Stimulated activated CD8-positive, alpha-beta memory T cell treated with anti-CD3 and anti-CD28 coated beads, Interleukin-4, amount 100 ng/mL, for 1 hour (primary cell): ENCODE measurements at places on chromosomes 13 and 19.

- DNase-seq, result no peak
These were observed 27.0 kb downstream of the TEX29 start for GRCh38 chr13:111347438-111347837.

- no peak for DNase-seq
These were observed 93.4 kb upstream of the SLITRK1 start for GRCh38 chr13:83975655-83976165.

DNA sequence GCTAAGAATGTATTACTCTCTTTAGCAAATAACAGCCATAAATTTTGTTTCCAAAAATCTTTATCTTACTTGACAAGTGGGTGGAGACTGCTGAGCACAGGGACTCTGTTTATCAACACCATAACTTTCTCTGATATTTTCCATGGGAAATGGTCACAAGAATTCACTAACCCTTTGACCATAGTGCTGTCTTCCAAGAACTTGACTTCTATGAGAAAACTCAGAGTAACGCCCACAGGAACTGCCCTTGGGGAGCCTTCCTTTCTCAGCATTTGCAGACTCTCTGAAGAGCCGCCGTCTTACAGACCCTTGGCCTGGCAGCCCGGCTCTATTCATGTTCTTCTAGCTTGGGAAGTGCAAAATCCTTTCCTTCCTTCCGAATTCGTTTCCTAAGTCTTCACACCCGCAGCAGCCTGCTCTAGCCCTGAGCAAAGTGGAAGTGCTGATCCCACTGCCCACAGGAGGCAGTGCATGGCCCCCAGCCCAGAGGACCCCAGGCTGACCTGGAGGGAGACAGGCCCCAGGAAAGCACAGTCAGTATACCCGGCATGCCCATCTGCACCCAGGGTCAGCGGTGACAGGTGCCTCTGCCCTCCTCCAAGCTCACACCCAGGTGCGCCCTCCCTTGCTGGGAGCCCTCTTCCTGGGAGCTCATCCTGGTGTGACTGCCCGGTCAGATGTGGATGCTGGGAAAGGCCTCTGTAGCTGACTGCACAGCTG is 10.2 kb downstream of the GAS6 start:
- DNase-seq, result no peak

- DNase-seq, result no peak
These were observed at the start of gene CNN1 for GRCh38 chr19:11538232-11539036. Gene CNN1, plus strand, starts transcription at chr19:11538851. Its CDS starts 77 bp downstream, at chr19:11538928.

- no peak for DNase-seq
These were observed 10.2 kb downstream of the GPX4 start for GRCh38 chr19:1113986-1114483.

- DNase-seq, result no peak
These were observed 242.6 kb upstream of the EDNRB start for GRCh38 chr13:78161266-78161665.

GRCh38 chr13:42355092-42355485 is 83.1 kb downstream of the AKAP11 start:
- peak; percentile 34 for DNase-seq

DNA sequence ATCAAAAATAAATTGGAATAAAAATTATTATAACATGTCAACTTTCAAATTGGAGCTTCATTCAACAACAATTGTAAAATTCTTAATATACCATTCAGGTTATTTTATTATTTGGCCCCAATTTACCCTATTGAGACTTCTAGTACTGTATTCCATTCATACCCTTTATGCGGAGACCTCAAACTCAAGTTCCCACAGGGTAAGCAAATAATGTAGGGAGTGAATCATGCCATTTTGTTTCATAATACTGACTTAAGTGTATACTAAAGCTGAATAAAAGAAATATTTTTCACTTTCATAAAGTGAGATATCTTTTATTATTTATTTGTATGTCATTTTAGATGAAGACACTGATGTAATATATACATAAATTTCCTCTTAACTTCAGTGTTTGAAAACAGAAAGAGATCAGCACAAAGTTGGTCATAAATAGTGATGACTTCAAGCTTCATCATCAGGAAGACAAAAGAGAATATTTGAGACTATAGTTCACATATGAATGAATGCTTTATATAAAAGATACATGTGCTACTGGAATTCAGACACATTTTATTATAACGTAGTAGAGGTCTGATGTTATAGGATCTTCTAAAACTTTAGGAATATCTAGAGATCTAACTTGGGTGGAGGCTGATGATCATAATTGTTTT is 894.4 kb upstream of the PCDH9 start:
- DNase-seq, result no peak

GRCh38 chr19:42480335-42481095 is 37.8 kb upstream of the CXCL17 start:
- DNase-seq, result no peak

DNA sequence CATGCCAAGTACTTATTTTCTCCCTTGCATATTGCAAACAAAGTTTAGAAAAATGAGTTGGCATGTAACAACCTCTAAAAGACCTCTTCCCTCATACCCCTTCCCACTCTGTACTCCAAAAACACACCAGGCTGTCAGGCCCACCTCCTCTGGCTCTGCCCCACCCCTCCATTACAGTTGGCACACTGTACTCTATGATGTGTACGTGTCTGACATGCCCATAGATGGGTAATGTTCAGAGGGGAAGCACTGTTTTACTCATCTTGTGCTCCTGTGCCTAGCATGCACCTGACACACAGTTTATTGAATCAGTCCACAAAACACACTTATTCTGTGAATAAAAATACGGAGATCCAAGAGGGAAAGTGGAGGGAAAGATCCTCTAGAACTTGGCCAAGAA is 45.6 kb downstream of the SERPINE3 start:
- no peak for DNase-seq

DNA sequence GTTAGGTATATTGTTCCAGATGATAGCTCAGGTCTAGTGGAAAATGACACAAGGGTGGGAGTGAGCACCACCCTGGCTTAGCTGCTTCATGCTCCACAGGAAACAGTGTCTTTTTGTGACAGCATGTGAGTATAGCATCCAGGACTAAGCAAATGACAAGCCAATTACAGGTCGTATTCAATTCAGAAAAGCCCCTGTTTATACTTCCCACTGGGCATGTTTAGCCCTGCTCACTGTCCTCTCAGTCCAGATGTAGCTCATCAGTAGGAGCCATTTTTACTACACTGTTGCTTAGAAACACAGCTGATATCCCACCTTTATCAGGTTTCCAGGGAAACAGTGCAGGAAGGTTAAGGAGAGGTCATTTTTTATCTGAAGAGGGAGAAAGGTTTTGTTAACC is 8.0 kb downstream of the ABHD13 start:
- DNase-seq, result no peak

- no peak for DNase-seq
These were observed 1425.7 kb upstream of the SLC10A2 start for GRCh38 chr13:104491916-104492315.

- DNase-seq, result no peak
These were observed 278.7 kb downstream of the DIAPH3 start for GRCh38 chr13:59885076-59885475.

- DNase-seq, result no peak
These were observed 37.4 kb downstream of the DOCK9 start for GRCh38 chr13:98940325-98941001.

- no peak for DNase-seq
These were observed 205.0 kb upstream of the RFC3 start for GRCh38 chr13:33612641-33613638.

DNA sequence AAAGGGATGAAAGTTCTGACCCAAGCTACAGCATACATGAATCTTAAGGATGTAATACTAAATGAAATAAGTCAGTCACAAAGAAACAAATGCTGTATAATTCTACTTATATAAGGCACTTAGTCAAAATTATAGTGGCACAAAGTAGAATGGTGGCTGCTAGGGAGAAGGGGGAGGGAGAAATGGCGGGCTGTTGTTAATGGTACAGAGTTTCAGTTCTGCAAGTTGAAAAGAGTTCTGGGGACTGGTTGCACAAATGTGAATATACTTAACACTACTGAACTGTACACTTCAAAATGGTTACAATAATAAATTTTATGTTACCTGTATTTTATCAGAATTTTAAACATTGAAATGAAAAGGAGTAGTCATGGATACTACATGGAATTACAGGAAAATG is 48.9 kb upstream of the CLDN10 start:
- no peak for DNase-seq

- no peak for DNase-seq
These were observed 81.8 kb downstream of the SPRY2 start for GRCh38 chr13:80259159-80259558.

DNA sequence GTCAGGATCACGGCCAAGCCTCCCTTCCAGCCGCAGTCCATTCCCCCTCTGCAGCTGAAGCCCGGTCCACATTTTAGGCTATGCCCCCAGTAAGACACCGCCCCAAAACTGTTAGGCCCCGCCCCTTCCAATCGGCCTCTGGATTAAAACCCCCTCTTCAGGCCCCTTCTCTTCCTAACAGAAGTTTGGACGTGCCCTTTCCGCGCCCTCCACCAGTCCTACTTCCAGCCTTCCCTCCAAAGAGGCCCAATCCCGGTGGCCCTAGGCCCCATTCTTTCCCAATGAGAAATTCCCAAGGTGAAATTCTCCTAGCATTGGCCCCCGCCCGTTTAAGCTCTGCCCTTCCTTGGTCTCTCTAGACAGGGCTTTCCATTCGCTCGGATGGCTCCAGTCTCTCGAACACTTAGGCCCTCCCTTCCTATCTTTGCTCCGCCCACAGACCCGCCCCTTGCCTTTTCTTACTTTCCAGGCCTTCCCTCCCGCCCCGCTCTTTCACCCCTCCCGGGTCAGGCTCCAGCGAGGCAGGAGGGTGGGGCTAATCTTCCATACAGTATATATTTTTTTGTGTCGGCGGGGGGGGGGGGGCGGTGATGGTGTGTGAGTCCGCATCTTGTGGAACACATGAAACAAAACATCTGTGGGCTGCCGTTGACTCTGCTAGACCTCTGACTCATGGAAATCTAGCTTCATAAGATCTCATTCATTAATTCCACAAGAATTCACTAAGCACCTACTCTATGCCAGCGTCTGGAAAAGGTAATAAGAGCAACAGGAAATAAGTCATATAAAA is 13.6 kb downstream of the LTBP4 start:
- DNase-seq, result peak; percentile 70

DNA sequence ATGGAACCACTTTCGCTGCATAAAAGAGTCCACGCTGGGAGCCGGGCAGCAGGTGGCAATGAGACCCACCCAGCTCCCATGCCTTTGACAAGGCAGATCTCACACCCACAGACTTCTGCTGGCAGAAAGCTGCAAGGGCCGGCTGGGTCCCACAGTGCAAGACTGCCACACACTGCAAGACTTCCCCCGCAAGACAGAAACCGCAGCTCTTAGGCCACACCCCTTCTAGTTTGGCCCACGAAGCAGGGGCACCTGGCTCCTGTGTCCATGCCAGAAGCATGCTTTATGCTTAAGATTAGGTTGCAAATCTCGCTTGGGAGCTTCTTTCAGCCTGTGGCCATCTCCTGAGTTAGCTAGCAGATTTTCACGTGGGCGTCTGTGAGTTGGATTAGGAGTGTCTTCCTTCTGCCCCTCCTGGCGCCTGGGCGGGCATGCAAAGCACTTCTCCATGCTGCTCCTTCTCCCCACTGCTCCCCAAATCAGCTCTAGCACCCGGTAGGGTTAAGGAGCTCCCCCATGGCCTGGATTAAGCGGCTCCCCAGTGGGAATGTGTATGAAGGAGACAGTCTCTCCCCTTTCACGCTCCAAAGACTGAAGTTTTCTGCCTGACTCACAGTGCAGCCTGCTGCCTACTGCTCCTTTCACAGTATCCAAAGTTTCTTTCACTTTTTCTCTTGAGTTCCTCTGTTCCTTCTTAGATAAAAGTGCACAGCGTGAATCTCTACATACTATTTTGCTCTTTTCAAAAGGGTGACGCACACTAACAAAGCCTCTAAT is 17.7 kb downstream of the GPC6 start:
- DNase-seq, result no peak

GRCh38 chr13:113728571-113729054 is 30.4 kb upstream of the TMEM255B start:
- DNase-seq, result no peak

- no peak for DNase-seq
These were observed 2.9 kb downstream of the HIF3A start for GRCh38 chr19:46299695-46300094.

GRCh38 chr13:40922437-40923040 is 96.6 kb downstream of the ELF1 start:
- DNase-seq, result no peak

GRCh38 chr13:49791711-49792549 is 552 bp downstream of the KPNA3 start:
- peak; percentile 14 for DNase-seq

- no peak for DNase-seq
These were observed 239.5 kb downstream of the EFNB2 start for GRCh38 chr13:106295971-106296370.

DNA sequence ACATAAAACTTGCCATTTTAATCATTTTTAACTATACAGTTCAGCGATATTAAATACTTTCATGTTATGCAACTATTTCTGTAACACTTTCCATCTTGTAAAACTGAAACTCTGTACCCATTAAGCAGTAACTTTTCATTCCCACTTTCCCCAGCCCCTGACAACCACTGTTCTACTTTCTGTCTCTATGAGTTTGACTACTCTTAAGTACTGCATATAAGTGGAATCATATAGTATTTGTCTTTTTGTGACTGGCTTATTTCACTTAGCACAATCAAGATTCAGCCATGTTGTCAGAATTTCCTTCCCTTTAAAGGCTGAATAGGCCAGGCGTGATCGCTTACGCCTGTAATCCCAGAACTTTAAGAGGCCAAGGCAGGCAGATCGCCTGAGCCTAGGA is 56.2 kb downstream of the ARHGAP35 start:
- DNase-seq, result no peak

GRCh38 chr19:18353378-18354005 is 13.1 kb downstream of the PGPEP1 start:
- DNase-seq, result no peak

DNA sequence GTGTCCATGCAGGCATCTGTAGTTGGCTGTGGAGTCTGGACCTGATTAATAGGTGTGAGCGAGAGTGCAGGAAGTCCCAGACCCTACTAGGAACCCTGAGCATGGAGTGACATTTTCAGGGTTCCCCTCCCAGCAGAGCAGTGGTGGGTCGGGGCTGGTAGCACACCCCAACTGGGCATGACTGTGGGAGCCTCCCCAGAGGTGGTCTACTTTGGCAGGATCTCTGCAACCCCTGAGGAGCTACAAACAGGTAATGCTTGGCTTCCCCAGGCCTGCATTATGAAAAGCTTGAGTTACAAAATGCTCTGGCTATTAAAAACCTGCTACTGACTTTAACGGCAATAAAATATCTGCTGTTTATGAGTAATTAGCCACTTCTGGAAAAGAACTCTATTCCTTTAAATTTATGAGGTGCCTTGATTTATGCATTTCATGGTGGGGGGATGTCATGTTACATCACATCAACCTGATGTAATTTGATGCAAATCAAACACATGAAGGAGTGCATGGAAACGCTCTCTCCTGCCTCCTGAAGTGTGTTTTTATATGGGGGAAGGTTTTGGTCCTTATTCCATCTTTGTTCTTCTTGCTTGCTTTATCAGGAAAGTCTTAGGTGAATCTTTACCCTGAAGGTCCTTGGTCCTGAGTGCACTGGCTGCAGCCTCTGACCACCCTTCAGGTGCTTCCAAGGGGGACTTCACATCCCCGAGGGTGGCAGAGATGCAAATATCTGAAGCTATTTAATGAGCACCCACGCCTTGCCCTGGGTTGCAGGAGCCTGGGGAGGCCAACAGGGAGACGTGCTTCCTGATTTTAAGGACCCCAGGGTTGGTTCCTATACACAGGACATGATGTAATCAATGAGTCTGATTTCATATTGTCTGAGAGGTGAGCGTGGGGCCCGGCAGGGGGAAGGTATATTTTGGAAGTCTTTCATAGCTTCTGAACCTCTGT is 54.0 kb downstream of the ZNF536 start:
- no peak for DNase-seq

- no peak for DNase-seq
These were observed 41.3 kb downstream of the ARHGEF7 start for GRCh38 chr13:111156421-111156820.

- DNase-seq, result no peak
These were observed 579.1 kb downstream of the GPC6 start for GRCh38 chr13:93805736-93806135.
